ENCODE measurements at places on chromosomes 13 and 19. TPM values are rescaled to one million over a fixed set of nuclear protein-coding genes. Genes with fewer than 3 reads are reported as not detected.

Gene FOXA3
- total RNA-seq: 0.49 TPM

DNA sequence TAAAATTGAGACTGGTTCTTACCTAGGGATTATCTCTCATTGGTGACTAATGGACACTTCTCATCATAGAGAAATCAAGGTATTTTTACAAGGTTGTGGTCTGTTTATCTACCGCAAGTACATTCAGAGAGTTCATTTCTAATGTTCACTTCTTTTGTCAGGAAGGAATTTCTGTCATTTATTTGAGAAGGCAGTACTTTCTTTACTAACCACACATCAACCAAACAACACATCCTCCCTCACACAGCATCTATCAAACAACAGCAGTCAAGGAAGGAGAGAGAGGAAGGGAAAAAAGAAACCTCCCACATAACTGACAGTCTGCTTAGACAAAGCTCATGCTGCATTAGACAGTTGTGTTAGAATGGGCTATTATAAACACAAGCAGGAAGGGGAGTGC is 182.3 kb upstream of the KLF12 start:
- peak; percentile 31 for DNase-seq
- no peak overlapping the region for H3K4me3 ChIP-seq
- no peaks in the 10 kb centered on the region for H3K27me3 ChIP-seq
- H3K27ac ChIP-seq: no peak overlapping the region

- H3K27ac ChIP-seq: no peak overlapping the region
- no peak for DNase-seq
- H3K36me3 ChIP-seq: no peaks in the 10 kb centered on the region
- no peak overlapping the region for H3K4me3 ChIP-seq
- no peaks in the 10 kb centered on the region for H3K4me1 ChIP-seq
- no peaks in the 10 kb centered on the region for H3K27me3 ChIP-seq
Measured at GRCh38 chr13:65913173-65913572, 1317.0 kb downstream of the PCDH9 start.

- H3K4me1 ChIP-seq: peaks cover 3% of the 10 kb centered on the region
- no peaks in the 10 kb centered on the region for H3K27me3 ChIP-seq
Measured at GRCh38 chr13:100984085-100984705, 309.6 kb upstream of the TMTC4 start.

GRCh38 chr19:18475004-18475453 is 37.1 kb upstream of the ISYNA1 start:
- H3K27me3 ChIP-seq: no peaks in the 10 kb centered on the region
- no peak overlapping the region for H3K27ac ChIP-seq
- H3K4me3 ChIP-seq: no peak overlapping the region
- H3K36me3 ChIP-seq: no peaks in the 10 kb centered on the region
- H3K4me1 ChIP-seq: peaks cover 9% of the 10 kb centered on the region
